ENCODE measurements at places on chromosomes 11 and 22.

- DNase-seq = peak; percentile 45
Observed at GRCh38 chr11:43830928-43831440, 49.6 kb upstream of the ALKBH3 start.

GRCh38 chr11:59264736-59265135 is 52.0 kb upstream of the MPEG1 start:
- no peak for DNase-seq

- no peak for DNase-seq
Observed at GRCh38 chr11:133503236-133503635, 29.1 kb downstream of the OPCML start.

DNA sequence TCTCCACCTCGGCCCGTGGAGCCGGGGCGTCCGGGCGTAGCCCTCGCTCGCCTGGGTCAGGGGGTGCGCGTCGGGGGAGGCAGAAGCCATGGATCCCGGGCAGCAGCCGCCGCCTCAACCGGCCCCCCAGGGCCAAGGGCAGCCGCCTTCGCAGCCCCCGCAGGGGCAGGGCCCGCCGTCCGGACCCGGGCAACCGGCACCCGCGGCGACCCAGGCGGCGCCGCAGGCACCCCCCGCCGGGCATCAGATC is 439 bp downstream of the YAP1 start:
- DNase-seq = no peak

DNA sequence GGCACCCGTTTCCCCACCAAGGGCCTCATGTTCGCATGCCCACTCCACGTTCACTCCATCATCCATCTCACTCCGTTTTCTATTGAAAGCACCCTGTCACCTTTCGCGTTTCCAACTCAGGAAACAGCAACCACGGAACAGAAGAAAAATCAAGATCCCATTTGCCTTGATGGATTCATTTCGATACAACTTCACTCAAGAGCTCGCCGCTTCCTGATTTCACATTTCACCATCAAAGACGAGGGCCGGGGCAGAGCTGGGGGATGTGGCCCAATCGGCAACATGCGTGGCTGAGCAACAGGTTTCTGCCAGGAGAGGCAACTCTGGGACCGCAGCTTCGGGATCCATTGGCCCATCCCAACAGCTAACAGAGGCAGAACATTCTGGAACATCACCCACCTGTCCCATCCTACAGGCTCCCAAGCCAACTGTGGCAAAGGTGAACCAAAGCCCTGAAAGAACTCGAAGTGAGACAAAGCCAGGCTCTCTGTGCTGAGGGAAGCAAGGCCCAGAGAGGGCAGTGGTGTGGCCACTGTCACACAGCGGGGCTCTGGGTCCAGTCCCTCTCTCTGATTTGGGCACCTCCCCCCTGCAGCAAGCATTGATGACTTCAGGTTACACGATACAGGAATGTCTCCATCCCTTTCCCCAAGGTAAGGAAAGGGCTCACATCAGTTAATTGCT is 36.2 kb upstream of the CD5 start:
- no peak for DNase-seq

GRCh38 chr11:15769203-15769602 is 587.1 kb downstream of the SOX6 start:
- no peak for DNase-seq

All from activated T-cell treated with anti-CD3 and anti-CD28 coated beads for 48 hours (primary cell).